ENCODE measurements at places on chromosomes 6 and 20.

- no peak for DNase-seq
These were observed 51.9 kb downstream of the ERMARD start for GRCh38 chr6:169803271-169803811.

DNA sequence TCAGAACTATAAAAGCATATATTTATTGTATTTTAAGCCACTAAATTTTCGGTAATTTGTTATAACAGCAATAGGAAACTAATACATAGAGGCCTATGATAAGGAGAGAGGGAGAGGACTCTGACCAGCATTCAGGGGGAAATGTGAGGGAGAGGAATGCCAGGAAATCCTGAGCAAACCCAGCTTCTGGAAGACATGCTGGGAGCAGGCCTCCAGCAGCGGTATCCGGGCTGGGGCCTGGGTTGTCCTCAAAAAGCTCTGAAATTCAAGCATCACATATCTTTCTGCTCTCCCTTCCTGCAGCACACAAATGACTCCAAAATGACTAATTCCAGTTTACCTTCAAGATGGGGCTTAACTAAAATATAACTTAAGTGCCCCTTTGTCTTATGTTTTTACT, 33.4 kb upstream of the RIMS1 start:
- no peak for DNase-seq

- no peak for DNase-seq
These were observed 608.6 kb downstream of the COL12A1 start for GRCh38 chr6:74597266-74597665.

GRCh38 chr6:138568997-138569396, 69.7 kb upstream of the NHSL1 start:
- no peak for DNase-seq

DNA sequence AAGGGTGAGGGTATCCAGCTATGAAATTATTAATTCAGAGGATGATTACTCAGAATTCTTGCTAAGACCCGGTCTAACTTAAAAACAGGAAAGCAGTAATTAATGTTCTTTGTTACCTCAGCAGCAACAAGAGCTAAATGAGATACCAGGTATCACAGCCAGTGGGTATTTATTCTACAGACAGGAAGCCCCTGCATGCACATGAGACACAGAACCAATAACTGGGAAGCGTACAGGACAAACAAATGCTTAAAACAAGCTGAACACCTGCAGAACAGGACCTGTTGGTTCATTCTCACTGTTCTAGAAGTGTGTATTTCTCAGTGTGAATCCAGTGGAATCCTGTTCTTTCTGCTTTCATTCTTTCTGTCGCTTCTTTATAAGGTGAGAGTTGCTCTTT, 30.9 kb downstream of the SCML4 start:
- DNase-seq = no peak

- no peak for DNase-seq
These were observed 19.6 kb upstream of the FAM83B start for GRCh38 chr6:54827010-54827409.

DNA sequence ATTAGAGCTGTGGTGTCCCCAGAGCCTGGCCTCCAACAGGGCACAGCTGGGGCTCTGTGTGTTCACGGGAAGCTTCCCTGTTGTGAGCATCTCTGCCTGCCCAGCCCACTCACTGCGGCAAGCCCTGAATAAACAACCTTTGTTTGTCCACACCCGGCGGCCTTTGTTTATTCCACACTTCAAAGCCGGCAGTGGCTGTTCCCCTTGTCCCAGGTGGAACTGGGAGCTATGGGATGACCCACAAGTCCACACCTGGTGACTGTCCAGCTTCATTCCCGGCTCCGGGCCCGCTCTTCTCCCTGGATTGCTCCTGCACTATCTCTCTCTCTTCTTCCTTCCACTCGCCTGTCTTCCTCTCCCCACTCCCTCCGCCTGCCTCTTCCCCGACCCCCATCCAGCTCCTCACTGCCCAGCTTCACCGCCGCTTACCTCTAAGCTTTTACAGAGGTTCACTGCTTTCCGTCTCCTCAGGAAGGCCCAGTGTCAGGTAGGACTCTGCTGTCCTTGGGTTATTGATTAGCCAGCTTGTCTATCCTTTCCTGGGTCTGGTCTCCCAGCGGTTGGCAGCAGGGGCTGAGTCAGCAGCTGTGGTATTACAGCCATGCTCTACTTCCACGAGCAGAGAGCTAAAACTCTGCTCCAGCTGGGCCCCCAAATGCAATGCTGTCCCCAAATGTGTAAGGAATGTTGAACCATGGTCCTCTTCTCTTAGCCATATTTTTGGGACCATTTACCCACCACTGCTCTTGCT, 17.8 kb downstream of the DACT2 start:
- DNase-seq = no peak

- DNase-seq = peak; percentile 62
These were observed 6.3 kb downstream of the TNFAIP3 start for GRCh38 chr6:137873273-137873762.

Measured in psoas muscle (tissue), 8 donors.